Activated CD8-positive, alpha-beta memory T cell treated with anti-CD3 and anti-CD28 coated beads, Interleukin-2, amount 10 ng/mL, durations not matched to agents 7 days and 5 days (primary cell): ENCODE measurements at places on chromosomes 4 and X. TPM values are rescaled to one million over a fixed set of nuclear protein-coding genes. Genes with fewer than 3 reads are reported as not detected.

MAB21L2 gene
- total RNA-seq, result not detected

IGBP1 gene
- 46.2 TPM for total RNA-seq

RPL36A gene
- 178 TPM for total RNA-seq

FAAH2 gene
- 1.1 TPM for total RNA-seq

GRCh38 chr4:102563000-102563399 lies 61.8 kb downstream of the NFKB1 start:
- H3K36me3 ChIP-seq, result peaks cover 60% of the 10 kb centered on the region
- H3K4me3 ChIP-seq, result no peak overlapping the region
- no peaks in the 10 kb centered on the region for H3K27me3 ChIP-seq
- H3K4me1 ChIP-seq, result peaks cover 69% of the 10 kb centered on the region

DNA sequence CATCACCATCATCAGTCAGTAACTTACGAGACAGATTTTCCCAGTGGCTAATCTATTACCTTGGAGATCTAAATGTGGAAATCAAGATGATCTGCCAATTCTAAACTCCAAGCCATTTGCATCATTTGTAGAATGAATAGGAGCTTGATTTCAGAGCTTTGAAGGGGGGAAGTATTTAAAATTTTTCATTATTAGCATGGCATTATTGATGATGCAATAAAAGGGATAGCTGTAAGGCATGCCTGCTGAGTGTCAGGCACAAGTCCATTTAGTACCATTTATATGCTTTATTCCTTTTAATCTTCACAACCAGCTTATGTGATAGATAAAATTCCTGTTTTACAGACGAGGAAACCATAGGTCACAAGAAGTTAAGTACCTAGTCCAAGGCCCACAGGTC lies 5.3 kb downstream of the EXOC1L start:
- H3K27me3 ChIP-seq, result peaks cover 20% of the 10 kb centered on the region
- H3K27ac ChIP-seq, result no peak overlapping the region
- no peaks in the 10 kb centered on the region for H3K36me3 ChIP-seq
- H3K4me1 ChIP-seq, result peaks cover under 1% of the 10 kb centered on the region
- no peak for DNase-seq
- H3K4me3 ChIP-seq, result no peak overlapping the region

DNA sequence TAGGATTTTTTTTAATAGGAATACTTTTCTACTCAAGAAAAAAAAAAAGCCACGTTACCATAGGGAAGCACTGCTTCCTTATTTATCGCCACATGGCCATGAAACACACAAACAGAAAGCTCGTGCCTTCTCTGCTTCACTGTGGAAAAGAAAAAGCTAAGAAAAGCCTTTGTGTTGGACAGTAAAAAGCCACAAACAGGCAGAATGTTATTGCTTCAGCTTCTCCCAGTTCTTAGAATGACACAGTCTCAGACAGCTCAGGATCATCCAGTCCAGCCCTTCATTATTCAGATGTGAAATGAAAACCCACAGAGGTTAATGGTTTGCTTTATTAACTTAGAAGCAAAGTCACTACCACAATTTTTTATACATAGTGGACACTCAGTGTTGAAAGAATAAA lies 181.6 kb upstream of the NOCT start:
- H3K4me1 ChIP-seq, result no peaks in the 10 kb centered on the region
- H3K27me3 ChIP-seq, result peaks cover 3% of the 10 kb centered on the region
- H3K4me3 ChIP-seq, result no peak overlapping the region
- no peak overlapping the region for H3K27ac ChIP-seq
- no peaks in the 10 kb centered on the region for H3K36me3 ChIP-seq
- no peak for DNase-seq

- peaks cover 4% of the 10 kb centered on the region for H3K4me1 ChIP-seq
- no peak for DNase-seq
Measured at GRCh38 chr4:68490826-68491457, 43.7 kb downstream of the TMPRSS11E start.
